Bronchial epithelial cell (primary cell): ENCODE measurements at places on chromosomes 3 and 15.

DNA sequence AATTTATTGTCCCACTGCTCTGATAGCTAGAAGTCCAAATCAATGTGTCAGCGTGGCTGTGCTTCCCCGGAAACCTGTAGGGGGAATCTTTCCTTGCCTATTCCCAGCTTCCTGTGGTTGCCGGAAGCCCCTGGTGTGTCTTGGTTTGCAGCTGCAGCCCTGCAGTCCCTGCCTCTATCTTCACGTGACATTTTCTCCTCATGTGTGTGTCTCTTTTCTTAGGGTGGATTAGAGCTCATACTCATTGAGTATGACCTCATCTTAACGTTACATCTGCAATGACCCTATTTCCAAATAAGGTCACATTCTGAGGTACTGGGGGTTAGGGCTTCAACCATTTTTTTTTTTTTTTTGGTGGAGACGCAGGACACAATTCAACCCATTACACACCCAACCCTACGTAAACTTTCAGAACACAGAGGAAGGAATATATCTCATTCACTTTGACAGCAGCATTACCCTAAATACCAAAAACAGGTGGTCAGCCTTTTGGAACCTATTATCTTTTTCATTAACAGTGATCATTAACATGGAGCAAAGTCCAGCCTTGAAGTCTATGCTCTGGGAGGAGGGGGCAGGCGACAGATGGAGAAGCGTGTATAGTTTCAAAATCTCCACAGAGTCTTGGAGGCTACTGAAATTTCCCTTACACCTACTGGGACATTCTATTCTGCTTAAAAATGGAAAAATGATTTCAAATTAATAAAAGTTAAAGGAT is 88.6 kb downstream of the RYK start:
- no peak for DNase-seq

DNA sequence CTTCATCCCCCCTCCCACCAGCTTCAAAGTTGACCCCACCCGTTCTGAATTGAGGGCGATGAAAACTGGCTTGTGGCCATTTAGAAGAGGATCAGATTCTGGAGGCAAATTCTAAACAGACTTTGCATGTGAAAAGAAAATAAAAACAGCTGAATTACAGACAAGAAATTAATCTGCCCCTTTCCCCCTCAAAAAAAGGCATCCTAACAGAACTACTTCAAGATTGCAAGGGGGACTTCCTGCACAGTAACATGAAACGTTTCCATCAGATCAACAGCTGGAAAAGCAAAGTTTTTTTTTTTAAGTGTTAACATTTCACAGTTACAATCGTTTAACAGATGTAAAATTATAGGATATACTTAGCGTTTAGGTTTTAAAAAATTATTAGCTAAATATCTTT is 229.3 kb downstream of the RORA start:
- DNase-seq, result no peak

GRCh38 chr3:146496726-146497125 is 27.4 kb upstream of the PLSCR2 start:
- DNase-seq, result no peak

DNA sequence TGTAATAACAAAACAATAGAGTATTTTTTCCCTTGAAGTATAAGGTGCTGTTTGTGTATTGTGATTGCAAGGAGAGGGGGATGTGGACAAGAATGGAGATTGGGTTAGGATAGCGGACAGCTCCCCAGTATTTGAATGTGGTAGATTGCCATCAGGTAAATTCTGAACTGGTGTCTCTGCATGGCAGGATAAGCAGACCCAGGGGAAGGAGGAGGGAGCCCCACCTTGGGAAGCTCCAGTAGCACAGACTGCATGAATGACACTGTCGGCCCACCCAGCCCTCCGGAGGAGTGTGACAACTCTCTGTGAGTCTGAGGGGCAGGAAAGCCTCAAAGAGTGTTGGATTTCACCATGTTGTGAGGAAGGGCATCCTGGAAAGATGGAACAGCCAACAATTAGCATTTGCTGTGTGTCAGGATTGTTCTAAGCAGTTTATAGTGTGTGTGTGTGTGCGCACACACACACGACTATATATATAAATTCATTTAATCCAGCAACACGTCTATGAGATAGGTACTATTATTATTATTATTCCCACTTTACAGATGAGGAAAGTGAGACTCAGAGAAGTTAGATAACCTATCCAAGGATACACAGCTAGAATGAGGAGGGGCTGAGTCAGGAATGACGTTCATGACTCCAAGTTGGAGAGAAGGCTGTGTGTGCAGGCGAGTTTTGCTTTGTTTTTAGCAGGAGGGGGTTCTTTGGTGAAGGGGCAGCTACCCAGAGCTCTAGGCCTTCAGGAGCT is 63.4 kb upstream of the LCTL start:
- DNase-seq, result no peak

DNA sequence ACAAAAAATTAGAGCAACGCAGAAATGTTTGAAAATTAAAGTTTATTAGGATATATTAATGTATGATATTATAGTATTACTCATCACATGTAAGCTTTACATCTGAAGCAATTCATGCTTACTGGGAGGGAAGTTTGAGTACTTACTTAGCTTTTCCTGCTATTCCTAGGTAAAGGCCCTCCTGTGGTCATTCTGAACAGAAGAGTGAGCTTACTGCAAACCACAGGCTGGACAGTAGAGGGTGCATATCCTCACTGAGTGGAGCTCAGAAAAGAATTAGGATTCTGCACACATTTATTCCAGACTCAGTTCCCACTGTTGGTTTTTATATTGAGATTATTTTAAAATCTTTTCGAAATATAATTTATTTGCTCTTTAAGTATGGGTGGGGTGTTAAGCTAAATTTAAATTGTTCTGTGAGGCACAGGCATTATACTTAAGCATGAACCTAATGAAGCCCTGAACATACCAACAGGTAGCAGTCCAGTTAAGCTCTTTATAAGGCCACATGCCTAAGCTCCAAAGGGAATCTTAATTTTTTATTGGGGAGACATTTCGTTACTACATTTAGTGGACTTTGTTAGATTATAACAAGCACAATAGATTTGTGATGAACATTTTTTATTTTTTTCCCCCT is 10.2 kb downstream of the MRPS22 start:
- DNase-seq, result peak; percentile 66

DNA sequence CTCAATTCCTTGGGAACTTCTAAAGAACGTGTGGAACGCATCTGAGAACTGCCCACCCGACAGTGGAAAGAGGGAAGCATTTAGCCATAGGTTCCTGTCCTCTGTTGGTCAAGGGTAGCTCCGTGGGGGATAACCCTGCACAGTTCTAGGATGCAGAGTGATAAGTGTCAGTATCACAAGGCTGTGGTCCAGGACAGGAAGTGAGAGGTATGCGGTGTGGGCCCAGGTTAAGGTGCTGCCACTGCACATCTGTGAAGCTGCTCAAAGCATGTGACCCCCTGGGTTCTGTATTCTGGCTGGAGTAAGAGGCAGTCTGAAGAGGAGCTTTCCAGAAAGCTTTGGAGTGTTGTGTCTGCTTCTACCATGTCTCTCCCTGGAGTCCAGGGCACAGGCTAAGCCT is 51.7 kb upstream of the HES1 start:
- no peak for DNase-seq

DNA sequence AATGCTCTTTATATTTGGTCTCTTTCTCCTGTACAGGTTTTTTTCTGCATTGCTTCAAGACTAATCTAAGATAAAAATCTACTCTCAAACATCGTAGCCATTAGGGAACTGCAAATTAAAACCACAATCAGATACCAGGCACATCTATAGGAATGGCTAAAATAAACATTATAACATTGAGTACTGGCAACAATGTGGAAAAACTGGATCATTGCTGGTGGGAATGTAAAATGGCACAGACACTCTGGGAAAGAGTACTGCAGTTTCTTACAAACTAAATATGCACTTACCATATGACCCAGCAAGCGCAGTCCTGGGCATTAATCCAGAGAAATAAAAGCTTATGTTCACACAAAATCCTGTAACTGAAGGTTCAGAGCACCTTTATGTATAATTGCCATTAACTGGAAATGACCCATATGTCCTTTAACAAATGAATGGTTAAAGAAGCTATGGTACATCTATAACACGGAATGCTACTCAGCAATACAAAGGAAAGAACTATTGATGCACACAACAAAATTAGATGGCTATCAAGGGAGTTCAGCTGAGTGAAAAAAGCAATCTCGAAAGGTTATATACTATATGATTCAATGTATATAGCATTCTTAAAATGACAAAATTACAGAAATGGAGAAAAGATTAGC is 6.3 kb downstream of the ABCC5 start:
- no peak for DNase-seq

- no peak for DNase-seq
These were observed 6.7 kb upstream of the CCR1 start for GRCh38 chr3:46214751-46215352.

DNA sequence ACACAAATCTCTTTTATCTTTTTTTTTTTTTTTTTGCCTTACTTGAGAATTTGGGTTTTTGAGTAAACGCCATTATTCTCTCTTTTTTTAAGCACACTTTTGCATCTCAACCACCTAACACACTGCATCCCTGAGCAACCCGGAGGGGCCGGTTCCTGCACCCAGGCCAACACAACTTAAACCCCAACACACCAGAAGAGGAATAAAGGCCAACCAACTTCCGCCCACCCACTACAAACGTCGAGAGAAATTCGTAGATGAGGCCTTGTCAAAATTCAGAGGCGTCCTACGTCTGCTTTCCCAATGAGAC is 389 bp upstream of the CCNB2 start:
- no peak for DNase-seq

- no peak for DNase-seq
These were observed 4.2 kb upstream of the CCR2 start for GRCh38 chr3:46349484-46350261.

DNA sequence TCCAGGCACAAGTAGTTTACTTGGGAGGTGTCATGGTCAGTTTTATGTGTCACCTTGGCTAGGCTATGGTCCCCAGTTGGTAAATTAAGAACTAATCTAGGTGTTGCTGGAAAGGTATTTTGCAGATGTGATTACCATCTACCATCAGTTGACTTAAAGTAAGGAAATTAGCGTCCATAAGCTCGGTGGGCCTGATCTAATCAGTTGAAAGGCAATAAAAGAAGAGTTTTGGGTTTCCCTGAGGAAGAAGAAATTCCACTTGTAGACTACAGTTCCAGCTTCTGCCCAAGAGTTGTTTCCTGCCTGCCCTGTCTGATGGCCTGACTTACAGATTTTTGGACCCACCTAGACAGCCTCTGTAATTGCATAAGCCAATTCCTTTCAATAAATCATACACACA is 438.7 kb upstream of the PROK2 start:
- DNase-seq, result no peak

DNA sequence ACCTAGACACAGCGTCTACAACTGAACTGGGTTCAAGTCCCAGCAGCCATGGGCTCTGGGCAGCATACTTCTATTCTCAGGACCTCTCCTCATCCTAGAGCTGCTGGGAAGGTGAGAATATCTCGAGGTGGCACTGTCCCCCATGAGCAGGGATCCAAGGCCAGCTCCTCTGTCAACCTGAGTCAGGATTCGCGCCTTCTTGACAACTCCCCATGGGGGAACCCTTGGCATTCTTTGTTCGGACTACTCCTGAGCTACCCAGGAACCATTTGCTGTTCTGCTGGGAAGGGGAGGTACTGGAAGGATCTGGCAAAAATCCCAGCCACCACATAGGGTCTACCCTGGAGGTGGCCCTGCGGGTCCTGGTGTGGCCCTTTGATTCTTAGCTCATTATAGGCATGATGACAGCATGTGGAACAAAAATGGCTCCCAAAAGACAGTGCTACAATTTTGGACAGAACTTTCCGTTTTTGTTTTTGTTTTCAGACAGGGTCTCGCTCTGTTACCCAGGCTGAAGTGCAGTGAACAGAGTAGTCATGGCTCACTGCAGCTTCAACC is 22.3 kb downstream of the PLXNB1 start:
- no peak for DNase-seq

DNA sequence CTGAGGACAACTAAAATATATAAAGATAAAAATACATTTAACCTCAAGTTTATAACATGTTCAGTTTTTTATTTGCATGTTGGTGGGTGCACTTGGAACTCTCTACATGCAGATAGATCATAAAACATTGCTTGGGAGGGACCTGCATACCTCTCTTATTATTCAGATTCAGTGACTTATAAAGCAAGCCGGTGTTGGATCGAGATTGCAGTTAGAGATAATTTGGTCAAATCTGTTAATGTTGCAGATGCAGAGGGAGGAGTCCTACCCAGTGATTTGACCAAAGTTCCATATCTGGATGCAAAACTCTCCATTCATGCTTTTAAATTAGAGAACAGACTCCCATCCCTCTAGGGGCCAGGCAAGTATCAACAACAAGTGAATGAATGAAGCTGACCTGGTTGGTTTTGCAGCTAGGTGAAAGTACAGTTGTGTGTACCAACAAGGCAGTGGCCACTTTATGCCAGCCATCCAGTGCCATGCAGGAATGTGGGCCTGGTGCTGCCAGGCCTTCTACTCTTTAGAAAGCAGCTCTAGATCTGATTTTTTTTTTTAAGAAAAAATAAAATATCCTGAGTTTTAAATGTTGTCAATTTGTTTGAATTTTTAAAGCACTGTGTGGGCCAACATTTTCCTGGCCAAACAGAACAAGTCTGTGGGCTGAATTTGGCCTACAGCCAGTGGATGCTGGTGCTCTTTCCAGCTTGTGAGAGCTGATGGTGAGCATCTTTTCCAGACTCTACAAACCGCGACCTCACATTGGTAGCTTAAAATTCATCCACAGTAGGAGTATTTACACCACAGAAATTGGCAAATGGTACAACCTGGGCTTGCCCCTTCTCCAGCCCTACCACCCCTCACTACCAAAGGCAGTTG is 12.3 kb downstream of the CDIN1 start:
- DNase-seq, result peak; percentile 41

GRCh38 chr3:115975353-115975752 is 352.0 kb downstream of the GAP43 start:
- DNase-seq, result peak; percentile 86

DNA sequence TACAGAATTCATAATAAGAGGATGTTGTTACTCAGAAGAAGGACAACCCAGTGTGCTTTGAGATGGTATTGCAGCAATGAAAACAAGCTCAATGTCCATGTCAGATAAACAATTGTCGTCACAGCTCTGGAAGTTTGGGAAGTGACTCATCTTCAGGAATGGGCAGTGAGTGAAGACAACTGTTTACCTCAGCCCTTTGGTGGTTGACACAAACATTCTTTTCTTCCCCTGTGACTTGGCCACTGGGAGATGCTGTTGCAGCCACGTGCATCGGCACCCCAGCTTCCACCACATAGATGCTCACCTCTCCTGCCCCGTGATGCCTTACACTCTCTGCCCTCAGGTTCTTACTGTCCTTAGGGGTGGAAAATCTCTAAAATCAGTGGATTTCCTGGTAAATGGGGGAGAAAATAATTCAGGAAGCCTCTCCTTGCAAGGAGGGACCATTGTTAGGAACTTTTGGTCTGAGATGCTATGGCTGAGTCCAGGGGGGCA is 114.1 kb upstream of the GALNT15 start:
- DNase-seq, result peak; percentile 96

GRCh38 chr15:31405200-31405920 is 78.7 kb downstream of the KLF13 start:
- peak; percentile 50 for DNase-seq
